ENCODE measurements at places on chromosomes 16 and 17. TPM values are rescaled to one million over a fixed set of nuclear protein-coding genes. Genes with fewer than 3 reads are reported as not detected.

DNA sequence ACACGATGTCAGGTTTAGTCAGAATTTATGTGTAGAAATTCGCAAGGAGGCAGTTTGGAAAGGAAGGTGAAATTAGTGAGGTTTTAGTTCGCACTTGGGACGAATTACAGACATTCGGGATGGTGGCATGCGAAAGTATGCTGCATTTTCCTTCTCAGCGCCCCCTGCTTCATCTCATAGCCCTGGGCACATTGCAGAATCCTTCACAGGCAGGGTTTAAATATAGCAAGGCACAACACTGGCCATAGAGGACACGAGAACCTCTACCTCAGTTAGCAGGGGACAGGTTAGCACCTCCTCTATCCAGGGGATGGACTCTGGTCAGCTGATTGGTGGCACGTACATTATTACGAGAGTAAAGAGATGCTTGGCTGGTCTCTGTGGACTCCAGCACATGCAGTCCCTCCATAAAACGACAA is 47.5 kb downstream of the MAP2K6 start:
- H3K4me3 ChIP-seq = no peak overlapping the region
- no peak for DNase-seq
- no peaks in the 10 kb centered on the region for H3K36me3 ChIP-seq
- H3K27ac ChIP-seq = no peak overlapping the region

DNA sequence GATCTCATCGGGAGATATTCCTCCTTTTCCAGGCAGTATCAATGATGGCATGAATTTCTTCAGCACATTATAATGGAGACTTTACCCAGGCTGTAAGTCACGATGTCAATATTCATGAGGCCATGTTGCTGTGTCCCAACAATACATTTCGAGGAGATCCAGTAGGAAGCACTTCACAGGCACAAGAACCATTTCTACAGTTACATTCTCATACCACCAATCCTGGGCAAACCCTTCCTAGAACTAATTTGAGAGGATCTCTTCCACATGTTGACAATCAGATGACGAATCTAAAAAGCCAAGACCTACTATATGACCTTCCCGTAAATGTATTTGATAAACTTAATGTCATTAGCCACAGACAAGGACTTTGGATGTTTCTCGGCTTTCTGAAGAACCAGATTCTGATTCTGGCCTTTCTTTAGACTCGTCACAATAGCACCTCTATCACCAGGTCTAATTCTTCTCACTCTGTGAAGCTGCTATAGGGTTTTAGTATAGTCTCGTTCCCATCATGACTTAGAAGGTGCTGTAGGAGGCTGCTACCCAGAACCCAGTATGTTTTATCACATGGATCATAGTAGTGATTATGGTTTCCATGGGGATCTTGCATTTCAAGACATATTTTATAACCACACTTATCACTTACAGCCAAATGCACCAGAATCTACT is 40.2 kb downstream of the C16orf87 start:
- no peak overlapping the region for H3K27ac ChIP-seq
- peak overlapping the region; percentile 65 for H3K4me3 ChIP-seq
- H3K4me1 ChIP-seq = peaks cover 39% of the 10 kb centered on the region
- no peaks in the 10 kb centered on the region for H3K27me3 ChIP-seq
- H3K36me3 ChIP-seq = no peaks in the 10 kb centered on the region

DNA sequence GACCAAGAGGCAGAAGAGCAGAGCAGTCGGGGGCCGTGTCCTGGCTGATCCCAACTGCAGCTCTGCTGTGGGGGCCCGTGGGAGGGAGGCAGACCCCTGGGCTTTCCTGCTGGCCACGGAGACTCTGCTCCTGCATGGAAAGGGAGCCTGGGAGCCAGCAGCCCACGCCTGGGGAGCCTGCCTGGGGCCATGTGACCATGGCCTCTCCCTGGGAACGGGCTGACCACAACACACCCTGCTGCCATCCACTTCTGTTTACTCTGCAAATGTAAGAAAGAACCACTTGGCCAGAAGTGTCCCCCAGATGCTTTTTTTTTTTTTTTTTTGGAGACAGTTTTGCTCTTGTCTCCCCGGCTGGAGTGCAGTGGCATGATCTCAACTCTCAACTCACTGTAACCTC is 2.0 kb upstream of the TEDC2 start:
- H3K4me1 ChIP-seq = peaks cover 10% of the 10 kb centered on the region
- DNase-seq = no peak
- no peaks in the 10 kb centered on the region for H3K27me3 ChIP-seq
- peaks cover 9% of the 10 kb centered on the region for H3K36me3 ChIP-seq

CTF1 gene
- 0.81 TPM for total RNA-seq

DNA sequence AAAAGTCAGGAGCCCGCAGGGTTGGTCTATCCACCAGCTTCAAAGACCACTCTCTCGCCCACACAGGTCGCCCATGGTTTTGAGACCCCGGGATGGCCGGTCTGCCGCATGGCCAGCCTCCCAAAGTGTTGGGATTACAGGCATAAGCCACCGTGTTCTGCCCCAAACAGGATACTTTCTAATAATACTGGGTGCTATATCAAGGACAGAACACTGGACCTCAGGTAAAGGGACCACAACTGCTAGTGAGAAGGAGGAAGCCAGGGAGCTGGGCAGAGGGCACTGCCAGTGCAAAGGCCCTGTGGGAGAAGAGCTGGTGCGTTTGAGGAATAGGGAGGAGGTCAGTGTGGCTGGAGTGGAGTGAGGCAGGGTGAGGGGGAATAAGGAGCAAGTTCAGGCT is 34.1 kb downstream of the IL21R start:
- peaks cover 6% of the 10 kb centered on the region for H3K36me3 ChIP-seq
- DNase-seq = no peak
- no peaks in the 10 kb centered on the region for H3K27me3 ChIP-seq
- no peak overlapping the region for H3K4me3 ChIP-seq

DNA sequence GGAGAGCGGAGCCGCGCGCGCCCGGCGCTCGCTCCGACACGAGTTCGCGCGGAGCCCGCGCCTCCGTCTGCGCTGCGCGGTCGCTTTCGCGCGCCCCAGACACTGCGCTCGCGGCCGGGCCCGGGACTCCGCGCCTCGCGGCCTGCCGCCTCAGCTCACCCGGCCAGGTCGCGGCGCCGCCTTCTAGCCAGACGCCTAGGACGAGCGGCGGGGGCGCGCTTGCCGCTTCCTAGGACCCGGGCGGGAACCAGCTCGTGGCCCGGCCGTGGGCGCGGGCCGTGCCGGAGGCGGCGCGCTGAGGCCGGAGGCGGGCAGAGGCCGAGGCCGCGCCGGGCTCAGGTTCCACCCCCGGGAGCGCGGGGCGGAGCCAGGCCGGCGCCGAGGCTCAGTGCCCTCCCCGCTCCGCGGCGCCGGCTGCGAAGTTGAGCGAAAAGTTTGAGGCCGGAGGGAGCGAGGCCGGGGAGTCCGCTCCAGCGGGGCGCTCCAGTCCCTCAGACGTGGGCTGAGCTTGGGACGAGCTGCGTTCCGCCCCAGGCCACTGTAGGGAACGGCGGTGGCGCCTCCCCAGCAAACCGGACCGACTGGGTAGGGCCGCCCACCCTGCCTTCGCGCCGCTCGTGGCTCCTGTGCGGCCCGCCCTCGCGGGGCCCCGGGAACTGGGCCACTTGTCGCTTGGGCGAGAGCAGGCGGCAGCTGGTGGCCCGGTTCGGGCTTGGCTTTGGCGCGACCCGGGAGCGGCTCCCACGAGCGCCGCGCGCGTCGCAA is at the start of gene SPHK1:
SPHK1 (plus strand) TSS at position 388 of the 765 bp plus-strand sequence. CDS start 1,036 bp downstream, outside the sequence.
- peak within 1 kb of the TSS; percentile 47 for H3K4me3 ChIP-seq
- H3K4me1 ChIP-seq = peaks cover 26% of the 10 kb centered on the region
- H3K36me3 ChIP-seq = no peaks in the 10 kb centered on the region
- peaks cover 15% of the 10 kb centered on the region for H3K27me3 ChIP-seq

GRCh38 chr16:58040945-58041627 is 15.5 kb downstream of the MMP15 start:
- H3K36me3 ChIP-seq = no peaks in the 10 kb centered on the region
- no peak for DNase-seq
- no peak overlapping the region for H3K4me3 ChIP-seq
- no peaks in the 10 kb centered on the region for H3K4me1 ChIP-seq
- no peak overlapping the region for H3K27ac ChIP-seq
